ENCODE measurements at places on chromosomes 7 and 10.

DNA sequence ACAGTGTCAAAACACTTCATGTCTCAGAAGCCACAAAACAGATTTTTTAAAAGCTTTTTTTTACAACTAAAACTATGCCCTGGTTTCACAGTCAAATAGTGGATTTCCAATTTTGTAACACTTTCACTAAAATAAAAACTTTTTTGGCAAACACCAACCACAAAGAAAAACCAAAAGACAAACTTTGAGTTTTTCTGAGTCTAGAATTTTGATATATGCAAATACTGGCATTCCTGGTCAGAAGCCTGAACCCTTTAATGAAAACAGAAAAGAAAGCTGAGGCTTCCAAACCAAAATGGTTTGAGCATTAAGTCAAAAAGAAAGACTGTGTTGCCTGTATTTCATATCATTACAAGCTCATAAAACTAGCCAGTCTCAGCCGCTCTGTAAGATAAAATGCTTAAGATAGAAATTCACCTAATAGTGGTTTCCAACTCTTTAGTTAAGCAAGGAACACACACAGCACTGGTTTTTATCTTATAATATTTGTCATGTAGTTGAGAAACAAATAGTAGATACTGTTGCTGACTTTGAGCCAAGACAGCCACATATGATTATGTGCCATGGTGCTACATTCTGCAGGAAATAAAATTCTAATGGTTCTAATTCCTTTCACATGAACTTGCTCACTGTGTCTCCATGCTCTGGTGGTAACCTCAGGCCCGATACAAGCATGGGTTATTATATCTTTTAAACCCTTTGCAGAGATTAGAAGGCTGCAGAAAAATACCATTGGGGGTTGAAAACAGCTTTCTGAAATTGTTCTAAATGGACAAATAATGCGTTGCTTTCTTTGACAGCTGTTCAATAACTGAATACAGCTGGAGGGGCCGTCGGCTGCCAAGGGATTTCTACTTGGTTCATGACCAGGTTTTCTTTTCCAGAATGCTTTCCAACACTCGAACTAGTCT lies 49.4 kb downstream of the FAM171A1 start:
- no peaks in the 10 kb centered on the region for H3K27me3 ChIP-seq
- no peaks in the 10 kb centered on the region for H3K36me3 ChIP-seq
- peaks cover 10% of the 10 kb centered on the region for H3K4me1 ChIP-seq
- H3K4me3 ChIP-seq = no peak overlapping the region
- no peak overlapping the region for H3K27ac ChIP-seq

- no peak overlapping the region for H3K4me3 ChIP-seq
- no peaks in the 10 kb centered on the region for H3K27me3 ChIP-seq
- no peaks in the 10 kb centered on the region for H3K4me1 ChIP-seq
- no peak for DNase-seq
- H3K36me3 ChIP-seq = no peaks in the 10 kb centered on the region
- H3K27ac ChIP-seq = no peak overlapping the region
These were observed 120.0 kb downstream of the MALRD1 start for GRCh38 chr10:19168584-19168983.

DNA sequence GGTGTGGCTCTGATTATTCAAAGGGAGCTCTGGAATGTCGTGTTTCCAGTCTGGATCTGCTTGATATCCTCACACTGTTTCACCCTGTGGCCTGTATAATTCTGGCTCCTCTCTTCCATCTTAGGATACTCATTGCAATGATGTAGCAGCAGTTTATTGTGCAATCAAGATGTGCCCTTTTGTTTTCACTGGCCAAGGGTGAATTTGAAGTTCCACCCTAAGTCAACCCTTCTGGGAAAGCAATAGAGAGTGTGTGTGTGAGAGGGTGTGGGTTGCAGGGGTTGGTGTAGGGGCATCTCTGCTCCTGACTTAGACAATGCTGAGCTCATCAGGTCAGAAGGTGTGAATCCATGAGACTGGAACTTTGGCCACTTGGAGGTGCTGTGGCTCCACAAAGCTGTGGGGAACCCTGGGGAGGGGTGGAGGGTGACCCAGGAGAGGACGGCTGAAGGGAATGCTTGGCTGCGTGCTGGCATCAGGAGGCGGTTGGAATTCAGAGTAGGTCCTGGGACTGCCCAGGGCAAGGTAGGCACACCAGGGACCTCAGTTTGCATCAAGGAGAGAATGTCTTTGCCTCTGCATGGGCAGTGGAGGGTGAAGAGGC lies 118.0 kb upstream of the PRSS58 start:
- H3K4me1 ChIP-seq = peaks cover 4% of the 10 kb centered on the region
- no peaks in the 10 kb centered on the region for H3K27me3 ChIP-seq
- H3K27ac ChIP-seq = no peak overlapping the region
- no peaks in the 10 kb centered on the region for H3K36me3 ChIP-seq

DNA sequence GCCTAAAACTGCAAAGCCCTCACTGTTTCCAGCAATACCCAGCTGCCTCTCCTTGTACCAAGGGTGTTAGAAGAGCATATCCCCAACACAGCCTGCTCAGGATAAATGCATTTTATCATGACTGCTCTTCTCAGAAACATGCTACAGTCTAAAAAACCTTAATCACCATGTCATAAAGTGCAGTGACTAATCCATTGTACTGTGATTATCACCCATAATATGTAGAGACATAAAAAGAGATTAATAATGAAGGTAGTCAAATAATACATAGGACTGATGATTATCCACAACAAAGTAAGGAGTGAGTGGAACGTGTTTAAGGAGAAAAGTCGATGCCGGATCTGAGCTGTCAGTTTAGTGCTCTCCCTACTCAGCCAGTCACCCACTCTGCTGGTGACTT lies 12.2 kb upstream of the WDR11 start:
- no peaks in the 10 kb centered on the region for H3K36me3 ChIP-seq
- H3K27me3 ChIP-seq = no peaks in the 10 kb centered on the region
- H3K4me1 ChIP-seq = no peaks in the 10 kb centered on the region
- no peak for DNase-seq
- H3K4me3 ChIP-seq = no peak overlapping the region
